ENCODE measurements at places on chromosomes 7 and 10.
A peak's percentile ranks its signal among the peaks of the same experiment; 100 is the strongest.

DNA sequence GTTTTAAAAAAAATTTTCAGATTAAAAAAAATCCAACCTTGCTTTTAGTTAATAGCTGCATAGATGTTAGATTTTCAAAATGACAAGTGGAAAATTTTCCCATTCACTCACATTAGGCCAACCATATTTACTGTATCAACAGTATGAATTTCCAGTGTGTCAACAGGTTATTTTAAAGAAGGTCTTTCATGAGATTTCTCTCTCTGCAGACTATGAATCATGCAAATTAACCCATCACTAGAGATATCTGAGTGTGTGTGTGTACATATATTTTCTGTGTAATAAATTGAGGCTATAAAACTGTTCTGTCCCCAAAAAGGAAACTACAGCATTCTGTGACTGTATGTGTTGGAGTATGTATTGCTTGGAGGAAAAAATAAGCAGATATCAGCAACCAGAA is 305.6 kb downstream of the ARL4A start:
- no peak for DNase-seq

GRCh38 chr7:15737601-15738000 is 51.1 kb upstream of the MEOX2 start:
- no peak for DNase-seq

- DNase-seq, result no peak
Observed at GRCh38 chr10:95237376-95238170, 43.5 kb downstream of the ACSM6 start.

DNA sequence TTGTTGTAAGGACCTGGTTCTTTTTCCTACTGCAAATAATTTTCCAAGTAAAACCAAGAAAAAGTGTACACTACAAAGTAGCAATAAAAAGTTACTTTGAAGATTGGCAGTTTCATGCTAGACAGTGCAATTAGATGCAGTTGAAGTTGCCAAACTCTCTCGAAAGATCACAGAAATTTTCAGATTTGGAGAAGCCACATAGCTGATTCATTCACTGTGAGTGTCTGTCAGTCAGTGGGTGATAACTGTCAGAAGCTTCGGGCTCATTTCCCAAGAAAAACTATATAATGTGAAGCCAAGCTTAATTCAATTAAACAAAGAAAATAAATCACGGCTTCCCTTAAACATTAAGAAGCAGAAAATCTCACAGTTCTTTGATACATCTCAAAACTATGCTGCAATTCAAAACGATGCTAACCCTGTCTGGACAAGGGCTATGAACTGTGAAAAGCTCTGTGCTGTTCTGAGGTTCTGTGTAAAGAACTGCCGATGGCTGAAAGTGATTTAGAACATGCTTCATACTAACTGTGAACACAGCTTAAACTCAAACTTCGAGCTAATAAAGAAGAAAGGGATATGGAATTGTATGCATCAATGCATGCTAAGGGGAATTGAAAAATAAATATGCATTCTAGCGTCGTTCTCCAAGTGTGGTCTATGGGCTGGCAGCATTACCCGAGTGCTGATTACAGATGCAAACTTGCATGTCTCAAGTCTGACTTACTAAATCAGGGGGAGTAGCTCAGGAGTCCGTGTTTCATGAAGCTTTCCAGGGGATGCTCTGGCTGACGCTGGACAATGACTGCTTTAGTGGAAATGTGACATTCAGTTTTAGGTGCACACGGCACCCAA is 557.4 kb downstream of the CALN1 start:
- DNase-seq, result no peak

GRCh38 chr10:57961487-57961886 is 306.2 kb downstream of the IPMK start:
- no peak for DNase-seq

- no peak for DNase-seq
Observed at GRCh38 chr7:27734583-27734982, 5.4 kb upstream of the TAX1BP1 start.

DNA sequence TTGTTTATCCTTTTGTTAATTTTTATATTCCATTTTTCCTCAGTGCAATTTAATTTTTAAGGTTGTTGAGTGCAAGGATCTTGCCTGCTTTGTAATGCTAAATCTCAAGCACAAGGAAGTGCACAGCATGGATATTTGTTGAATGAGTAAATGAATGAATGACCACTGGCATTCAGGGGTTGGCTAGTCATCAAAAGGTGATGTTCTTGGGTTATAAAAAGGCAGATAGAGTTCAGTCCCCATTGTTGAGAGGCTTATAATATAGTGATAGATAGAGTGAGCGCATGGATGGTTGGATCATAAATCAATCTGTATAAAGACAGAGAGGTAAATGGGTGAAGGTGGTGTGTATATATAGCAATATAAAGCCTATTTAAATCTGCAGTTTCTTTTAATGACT is 193.2 kb upstream of the KLF6 start:
- no peak for DNase-seq

DNA sequence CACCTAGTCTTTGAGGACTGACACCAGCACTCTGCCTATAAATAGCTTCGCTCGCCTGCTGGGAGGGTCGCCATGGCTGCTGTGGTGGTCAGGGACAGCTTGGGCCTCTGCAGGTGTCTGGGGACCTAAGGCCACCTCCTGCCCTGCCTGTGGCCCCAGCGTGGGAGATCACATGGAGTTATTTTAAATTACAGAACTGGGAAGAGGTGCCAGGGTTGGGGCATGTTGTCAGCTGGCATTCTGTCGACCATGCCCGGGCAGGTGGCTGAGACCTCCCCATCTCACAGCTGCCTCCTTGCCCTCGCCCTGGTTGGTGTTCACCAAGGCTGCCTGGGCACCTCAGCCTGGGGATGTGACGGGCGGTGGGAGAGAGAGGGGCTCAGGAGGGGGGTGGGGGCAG is 18.1 kb downstream of the SHH start:
- no peak for DNase-seq

DNA sequence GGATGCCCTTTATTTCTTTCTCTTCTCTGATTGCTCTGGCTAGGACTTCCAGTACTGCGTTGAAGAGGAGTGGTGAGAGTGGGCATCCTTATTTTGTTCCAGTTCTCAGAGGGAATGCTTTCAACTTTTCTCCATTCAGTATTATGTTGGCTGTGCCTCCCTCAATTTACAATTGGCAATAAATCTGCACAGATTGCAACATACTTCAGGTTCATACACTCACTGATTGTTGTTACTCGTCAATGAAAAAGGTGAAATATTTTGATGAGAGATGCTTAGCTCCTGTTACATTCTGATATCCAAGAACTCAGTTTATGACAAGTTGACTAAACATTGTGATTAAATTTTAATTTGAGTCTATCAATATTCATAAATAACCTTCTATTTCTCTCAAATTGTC is 37.9 kb upstream of the DKK1 start:
- DNase-seq, result no peak

GRCh38 chr10:62244785-62245467 is 23.7 kb downstream of the RTKN2 start:
- no peak for DNase-seq

DNA sequence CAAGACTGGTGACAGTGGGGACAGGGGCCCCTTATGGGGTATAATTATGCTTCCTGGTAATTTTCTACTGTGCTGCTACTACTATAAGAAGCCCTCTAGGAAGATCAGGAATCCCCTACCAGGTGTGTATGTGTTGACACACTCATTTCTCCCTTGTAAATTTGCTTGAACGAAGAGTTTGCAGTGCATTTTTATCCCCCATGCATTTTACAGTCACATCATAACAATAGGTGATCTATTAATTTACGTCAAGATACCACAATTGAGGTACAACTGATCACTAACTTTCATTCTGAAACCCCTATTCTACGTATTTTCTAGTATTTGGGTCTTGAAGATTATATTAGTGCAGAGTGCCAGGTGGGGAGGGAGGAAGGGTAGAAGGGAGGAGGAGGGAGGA is 252.2 kb downstream of the NSUN6 start:
- no peak for DNase-seq

DNA sequence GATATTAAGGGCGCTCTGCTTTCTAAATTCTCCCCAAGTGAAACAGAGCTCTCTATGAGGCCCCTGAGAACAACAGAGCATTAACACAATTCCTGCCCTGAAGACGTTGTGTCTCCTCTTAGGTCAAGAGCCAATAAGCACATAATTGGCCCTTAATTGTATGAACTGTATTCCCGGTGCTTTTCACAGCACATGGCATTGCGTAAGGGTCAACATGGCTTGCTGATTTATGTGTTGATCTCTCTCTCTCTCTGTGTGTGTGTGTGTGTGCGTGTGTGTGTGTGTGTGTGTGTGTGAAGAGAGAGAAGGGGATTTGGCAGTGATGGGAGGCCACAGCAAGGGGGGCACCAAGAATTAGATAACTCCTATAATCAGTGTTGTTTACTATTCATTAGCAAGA is 40.5 kb downstream of the LYZL1 start:
- no peak for DNase-seq

DNA sequence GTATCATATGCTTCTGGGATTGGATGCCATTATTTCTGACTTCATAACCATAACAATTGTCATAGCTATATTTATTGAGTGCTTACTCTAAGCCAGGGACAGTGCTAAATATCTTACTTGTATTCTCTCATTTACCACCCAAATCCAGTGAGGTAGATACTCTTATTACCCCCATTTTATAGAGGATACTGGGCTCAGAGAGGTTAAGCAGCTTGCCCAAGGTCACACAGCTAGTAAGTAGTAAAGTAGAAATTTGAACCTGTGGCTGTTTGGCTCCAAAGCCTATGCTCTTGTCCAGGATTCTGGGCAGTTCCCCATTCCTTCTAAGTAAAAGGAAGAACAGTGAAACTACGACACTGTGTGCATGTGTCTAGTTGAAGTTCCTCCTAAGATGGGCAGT is 56.5 kb downstream of the COL13A1 start:
- no peak for DNase-seq

DNA sequence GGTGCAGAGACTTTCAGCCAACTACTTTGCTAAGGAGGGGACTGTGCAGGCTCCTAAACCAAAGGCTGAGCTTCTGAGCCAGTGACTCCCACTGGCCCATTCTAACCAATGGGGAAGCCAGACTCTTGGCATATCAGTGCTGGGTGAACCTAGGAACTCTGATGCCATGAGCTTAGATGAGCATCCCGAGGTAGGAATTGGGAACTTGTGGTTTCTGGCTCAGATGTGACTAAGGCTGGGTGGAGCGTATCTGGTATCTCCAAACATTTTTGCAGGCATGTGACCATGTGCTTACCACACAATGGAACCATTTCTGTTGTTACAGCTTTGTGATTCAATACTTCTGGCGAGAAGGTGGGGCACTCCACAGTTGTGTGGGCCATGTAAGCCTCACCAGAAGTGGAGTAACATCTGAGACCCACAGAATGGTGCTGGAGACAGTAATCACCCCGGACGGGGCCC is 2.5 kb upstream of the AVPI1 start:
- peak; percentile 90 for DNase-seq

DNA sequence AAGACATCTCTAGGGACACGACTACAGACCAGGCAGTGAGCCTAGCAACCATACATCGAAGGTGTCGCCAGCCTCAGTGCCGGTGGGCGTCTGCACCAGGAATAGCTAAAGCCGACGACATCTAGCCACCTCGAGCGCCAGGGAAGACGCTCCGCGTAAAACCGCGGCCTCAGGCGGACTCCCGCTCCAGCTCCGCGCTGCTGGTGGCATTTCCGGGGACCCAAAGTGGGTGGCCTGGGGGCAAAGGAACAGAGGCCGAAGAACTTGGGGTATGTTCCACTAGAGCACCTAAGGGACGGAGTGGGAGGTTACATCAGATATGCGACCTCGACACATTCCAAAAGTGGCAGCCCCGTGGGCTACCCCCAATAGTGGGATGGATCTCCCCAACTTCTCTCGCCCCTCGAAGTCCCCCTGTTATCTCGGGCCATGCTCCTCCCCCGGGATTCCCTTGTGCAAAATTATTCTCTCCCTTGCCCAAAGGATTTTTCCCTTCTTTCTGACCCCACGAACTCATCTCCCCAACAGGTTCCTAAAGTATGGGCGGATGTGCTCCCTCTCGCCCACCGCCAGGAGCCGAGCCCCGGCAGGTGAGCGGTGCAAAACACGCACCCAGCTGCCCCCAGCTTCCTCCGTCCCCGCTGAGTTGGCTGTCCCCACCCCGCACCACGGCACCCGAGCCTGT is 1.2 kb downstream of the KCNMA1 start:
- no peak for DNase-seq

GRCh38 chr7:1940402-1940786 is 270.3 kb downstream of the ELFN1 start:
- DNase-seq, result no peak

DNA sequence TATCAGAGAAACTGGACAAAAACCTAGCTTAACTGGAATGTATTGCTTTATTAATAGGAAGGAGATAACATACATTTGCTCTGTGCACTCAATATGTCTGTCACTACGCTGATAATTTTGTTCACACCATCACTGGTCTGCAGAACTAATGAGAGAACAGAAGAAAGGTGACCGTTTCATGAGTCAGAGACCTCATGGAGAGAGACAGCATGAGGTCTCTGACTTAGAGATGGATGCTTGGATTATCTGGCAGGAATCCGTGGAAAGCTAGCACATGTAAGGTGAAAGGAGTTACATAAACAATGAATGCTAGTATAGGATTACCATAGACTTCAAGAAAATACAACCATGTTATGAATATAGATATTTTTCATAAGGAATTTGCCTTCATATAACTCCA is 947.3 kb downstream of the IPMK start:
- no peak for DNase-seq

GRCh38 chr10:7696545-7696944 is 6.6 kb upstream of the ITIH2 start:
- no peak for DNase-seq

GRCh38 chr7:14177876-14178275 is 188.4 kb upstream of the ETV1 start:
- DNase-seq, result no peak

- no peak for DNase-seq
Observed at GRCh38 chr7:44712012-44712411, 36.6 kb upstream of the ZMIZ2 start.

- no peak for DNase-seq
Observed at GRCh38 chr7:79927116-79927515, 207.5 kb upstream of the GNAI1 start.

GRCh38 chr7:15332956-15333355 is 228.9 kb downstream of the AGMO start:
- DNase-seq, result no peak

DNA sequence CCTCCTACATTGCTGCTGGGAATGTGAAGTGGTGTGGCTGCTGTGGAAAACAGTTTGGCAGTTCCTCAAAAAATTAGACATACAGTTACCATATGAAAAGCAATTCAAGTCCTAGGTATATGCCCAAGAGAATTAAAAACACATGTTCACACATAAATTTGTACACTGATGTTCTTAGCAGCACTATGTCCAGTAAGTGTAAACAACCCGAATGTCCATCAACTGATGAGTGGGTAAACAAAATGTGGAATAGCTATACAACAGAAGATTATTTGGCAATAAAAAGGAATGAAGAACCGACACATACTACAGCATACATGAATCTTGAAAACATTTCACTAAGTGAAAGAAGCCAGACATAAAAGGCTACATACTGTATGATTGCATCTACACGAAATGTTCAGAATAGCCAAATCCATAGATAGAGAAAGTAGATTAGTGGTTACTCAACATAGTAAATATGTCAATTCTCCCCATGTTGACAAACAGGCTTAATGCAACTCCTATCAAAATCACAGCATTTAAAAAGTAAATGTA is 17.2 kb downstream of the CEP41 start:
- DNase-seq, result no peak

GRCh38 chr10:129934196-129934925 is 29.7 kb downstream of the EBF3 start:
- DNase-seq, result no peak

All from HS-27A (cell line).